ENCODE measurements at places on chromosomes 3 and 15.

GRCh38 chr3:116444115-116444747 is 1.1 kb downstream of the LSAMP start:
- DNase-seq, result no peak

GRCh38 chr3:85594676-85595075 is 635.9 kb downstream of the CADM2 start:
- no peak for DNase-seq

DNA sequence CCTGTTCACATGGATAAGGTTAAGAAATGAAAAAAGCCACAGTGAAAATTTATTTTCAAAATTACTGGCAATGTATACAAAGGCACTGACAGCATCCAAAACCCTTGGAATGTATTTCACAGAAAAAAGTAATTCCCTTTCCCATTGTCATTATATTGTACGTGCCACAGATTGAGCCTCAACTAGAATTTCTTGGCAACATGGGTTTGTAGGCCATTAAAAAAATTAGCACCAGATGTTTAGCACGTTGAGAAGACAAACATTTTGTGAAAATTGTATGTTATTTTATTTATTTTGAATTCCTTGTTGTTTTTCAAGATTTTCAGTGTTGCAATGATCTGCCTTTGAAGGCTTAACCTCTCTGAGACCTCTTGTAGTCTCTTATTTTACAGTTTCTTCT is 76.3 kb upstream of the EPHB3 start:
- DNase-seq, result no peak

- DNase-seq, result no peak
Observed at GRCh38 chr15:101389362-101389761, 94.3 kb upstream of the SNRPA1 start.

- no peak for DNase-seq
Observed at GRCh38 chr3:101020351-101021015, 27.3 kb upstream of the ABI3BP start.

DNA sequence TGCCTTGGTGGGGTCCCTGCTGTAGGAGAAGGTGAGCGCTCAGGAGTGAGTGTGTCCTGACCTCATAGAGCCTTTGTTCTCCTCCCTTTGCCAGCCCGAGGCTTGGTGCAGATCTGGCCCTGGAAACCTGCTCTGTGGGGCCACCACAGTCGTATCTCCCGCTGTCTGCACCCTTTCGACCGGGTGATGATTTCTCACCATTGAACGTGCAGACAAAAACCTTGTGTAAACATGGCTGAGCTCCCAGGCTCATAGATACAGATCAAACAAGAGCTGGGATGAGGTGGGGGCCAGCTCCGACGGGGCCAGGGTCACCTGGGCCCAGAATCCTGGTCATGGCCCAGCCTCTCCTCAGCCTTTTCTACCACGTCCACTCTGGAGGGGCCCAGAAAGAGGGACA is 34.6 kb upstream of the ESYT3 start:
- DNase-seq, result no peak

All from stimulated activated CD8-positive, alpha-beta memory T cell treated with anti-CD3 and anti-CD28 coated beads, Interleukin-7, amount 100 ng/mL, for 1 hour (primary cell).